Ascending aorta (tissue), 2 donors: ENCODE measurements at places on chromosomes 3 and 15.

DNA sequence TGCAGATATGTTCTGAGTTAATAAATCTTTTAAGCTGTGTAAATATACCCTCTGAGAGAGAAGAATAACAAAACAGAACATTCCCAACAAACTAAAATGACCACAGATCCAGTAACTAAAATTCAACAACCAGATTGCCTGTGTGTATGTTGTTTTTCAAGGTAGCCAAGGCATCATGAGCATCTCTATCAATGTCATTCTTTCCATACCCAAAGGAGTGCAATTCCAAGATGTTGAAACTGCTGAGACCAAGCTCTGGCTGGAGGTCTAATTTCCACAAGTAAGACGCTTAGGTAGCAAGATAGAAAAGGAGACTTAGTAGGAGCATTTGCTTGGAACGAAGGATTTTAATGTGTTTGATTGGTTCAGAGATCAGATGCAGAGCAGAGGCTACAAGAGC is 276.3 kb downstream of the RBMS3 start:
- no peaks in the 10 kb centered on the region for H3K36me3 ChIP-seq
- no peaks in the 10 kb centered on the region for H3K4me1 ChIP-seq
- H3K27me3 ChIP-seq: no peaks in the 10 kb centered on the region
- peak overlapping the region; percentile 25 for H3K27ac ChIP-seq
- H3K4me3 ChIP-seq: no peak overlapping the region

GRCh38 chr3:4587061-4587837 is 94.1 kb downstream of the ITPR1 start:
- no peak overlapping the region for H3K4me3 ChIP-seq
- no peaks in the 10 kb centered on the region for H3K36me3 ChIP-seq
- no peaks in the 10 kb centered on the region for H3K27me3 ChIP-seq
- H3K4me1 ChIP-seq: no peaks in the 10 kb centered on the region
- H3K27ac ChIP-seq: peak overlapping the region; percentile 30
- no peak for DNase-seq

DNA sequence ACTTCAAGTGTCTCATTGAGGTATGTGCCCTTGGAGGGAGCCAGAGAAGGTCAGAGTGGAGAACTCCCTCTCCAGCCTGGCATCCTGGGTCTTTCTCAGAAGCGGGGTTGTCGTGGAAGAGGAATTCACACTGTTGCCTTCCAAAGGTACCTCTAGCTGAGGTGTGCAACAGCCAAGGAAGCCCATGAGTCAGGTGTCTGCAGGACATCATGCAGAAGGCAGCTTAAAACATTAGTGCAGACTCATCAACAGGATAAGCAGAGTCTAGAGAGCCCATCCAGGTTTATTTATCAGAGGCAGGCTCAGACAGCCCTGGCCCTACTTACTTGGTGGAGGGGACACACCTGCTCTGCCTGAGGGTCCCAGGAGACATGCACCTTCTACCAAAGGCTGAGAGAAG is 95.6 kb upstream of the TPM1 start:
- no peak overlapping the region for H3K4me3 ChIP-seq
- no peaks in the 10 kb centered on the region for H3K27me3 ChIP-seq
- DNase-seq: no peak
- H3K4me1 ChIP-seq: no peaks in the 10 kb centered on the region
- no peaks in the 10 kb centered on the region for H3K36me3 ChIP-seq
- H3K27ac ChIP-seq: no peak overlapping the region

DNA sequence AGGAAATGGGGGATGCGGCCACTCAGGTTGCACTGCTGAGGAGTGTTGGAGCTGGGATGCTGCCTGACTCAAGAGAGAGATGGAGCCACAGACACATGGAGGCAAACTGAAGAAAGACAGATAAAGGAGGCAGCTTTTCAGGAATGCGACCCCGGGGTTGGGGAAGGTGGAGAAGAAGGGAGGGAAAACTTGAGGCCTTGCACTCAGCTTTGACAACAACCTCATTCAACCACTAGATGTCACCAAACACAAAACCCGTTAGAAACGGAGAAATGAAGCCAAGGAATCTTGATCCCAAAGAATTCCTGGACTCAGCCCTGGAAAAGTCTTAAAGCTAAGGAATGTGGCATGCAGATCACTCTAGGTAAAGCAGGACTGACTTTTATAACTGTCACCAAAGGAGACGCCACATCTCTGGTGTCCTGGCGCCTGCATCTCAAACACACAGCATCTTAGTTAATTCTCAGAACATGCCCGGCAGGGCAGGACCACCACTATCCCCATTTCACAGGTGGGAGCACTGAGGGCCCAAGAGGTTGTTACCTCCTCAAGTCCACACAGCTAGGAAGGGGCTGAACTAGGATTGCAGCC is 59.6 kb upstream of the LMCD1 start:
- peak overlapping the region; percentile 88 for H3K27ac ChIP-seq
- no peak for DNase-seq
- no peak overlapping the region for H3K4me3 ChIP-seq
- peaks cover 33% of the 10 kb centered on the region for H3K4me1 ChIP-seq

- no peak overlapping the region for H3K4me3 ChIP-seq
- no peak overlapping the region for H3K27ac ChIP-seq
- no peak for DNase-seq
- no peaks in the 10 kb centered on the region for H3K4me1 ChIP-seq
These were observed 81.2 kb downstream of the LIPC start for GRCh38 chr15:58513008-58513407.

DNA sequence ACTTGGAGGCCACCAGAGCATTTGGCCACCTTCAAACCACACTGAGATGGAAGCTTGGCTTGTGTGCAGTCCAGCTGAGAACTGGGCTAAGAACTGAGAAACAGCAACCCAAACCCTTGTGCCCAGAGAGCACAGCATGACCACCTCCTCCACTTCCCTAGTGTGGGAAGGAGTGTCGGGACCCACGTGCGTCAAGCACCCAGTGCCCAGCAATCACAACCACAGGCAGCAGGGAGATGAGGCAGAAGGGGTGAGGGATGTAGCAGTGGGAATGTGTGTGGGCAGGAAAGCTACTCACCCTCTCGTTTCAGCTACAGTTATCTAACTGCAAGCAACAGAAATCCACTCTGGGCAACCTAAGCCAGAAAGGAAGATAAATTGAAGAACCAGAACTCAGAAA is 25.0 kb upstream of the RFTN1 start:
- H3K27ac ChIP-seq: no peak overlapping the region
- no peak for DNase-seq
- H3K4me1 ChIP-seq: no peaks in the 10 kb centered on the region
- H3K4me3 ChIP-seq: no peak overlapping the region
- no peaks in the 10 kb centered on the region for H3K36me3 ChIP-seq

GRCh38 chr15:48370460-48370859 is 39.2 kb downstream of the DUT start:
- H3K36me3 ChIP-seq: no peaks in the 10 kb centered on the region
- no peaks in the 10 kb centered on the region for H3K27me3 ChIP-seq
- H3K4me1 ChIP-seq: no peaks in the 10 kb centered on the region

DNA sequence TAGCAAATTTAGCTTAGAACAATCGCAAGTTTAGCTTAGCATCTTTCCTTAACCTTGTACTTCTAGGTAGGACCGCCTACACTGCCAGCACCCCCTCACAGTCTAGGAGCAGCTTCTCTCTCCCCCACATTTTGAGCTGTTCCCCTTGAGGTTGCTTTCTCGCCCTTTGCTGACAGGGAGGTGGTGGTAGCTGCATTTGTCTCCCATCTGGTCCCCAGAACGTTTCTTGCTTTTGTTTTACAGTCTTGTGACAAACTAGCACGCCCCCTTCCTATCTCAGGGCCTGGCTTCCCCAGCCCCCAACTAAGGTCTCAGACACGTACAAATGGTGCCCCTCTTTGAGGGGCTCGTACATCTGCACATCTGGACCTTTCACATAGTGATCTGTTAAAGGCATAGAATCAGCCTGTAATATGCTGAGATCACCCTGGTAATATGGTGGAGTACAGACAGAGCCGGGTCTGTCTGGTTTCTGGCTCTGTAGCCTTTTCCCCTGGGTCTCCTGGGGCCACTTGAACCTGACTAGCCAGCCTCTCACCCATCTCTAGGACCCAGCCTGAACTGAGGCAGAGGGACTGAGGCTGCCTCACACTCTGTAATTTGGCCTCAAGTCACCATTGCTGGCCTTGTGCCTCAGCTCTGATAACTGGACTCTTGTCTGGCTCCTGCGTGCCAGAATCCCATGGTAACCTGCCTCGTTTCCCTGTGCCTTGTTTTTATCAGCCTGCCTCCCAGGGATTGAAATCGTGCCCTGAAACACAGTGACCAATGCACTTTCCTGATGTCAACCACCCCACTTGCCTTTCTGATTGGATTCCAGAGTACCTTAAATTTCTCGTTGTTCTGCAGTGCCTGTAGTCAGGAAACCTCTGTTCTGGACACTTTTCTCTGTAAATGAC is 27.7 kb downstream of the CRTC3 start:
- no peak overlapping the region for H3K4me3 ChIP-seq
- peaks cover 67% of the 10 kb centered on the region for H3K4me1 ChIP-seq
- H3K27ac ChIP-seq: peak overlapping the region; percentile 87
- no peaks in the 10 kb centered on the region for H3K27me3 ChIP-seq
- peak; percentile 73 for DNase-seq
- H3K36me3 ChIP-seq: no peaks in the 10 kb centered on the region

DNA sequence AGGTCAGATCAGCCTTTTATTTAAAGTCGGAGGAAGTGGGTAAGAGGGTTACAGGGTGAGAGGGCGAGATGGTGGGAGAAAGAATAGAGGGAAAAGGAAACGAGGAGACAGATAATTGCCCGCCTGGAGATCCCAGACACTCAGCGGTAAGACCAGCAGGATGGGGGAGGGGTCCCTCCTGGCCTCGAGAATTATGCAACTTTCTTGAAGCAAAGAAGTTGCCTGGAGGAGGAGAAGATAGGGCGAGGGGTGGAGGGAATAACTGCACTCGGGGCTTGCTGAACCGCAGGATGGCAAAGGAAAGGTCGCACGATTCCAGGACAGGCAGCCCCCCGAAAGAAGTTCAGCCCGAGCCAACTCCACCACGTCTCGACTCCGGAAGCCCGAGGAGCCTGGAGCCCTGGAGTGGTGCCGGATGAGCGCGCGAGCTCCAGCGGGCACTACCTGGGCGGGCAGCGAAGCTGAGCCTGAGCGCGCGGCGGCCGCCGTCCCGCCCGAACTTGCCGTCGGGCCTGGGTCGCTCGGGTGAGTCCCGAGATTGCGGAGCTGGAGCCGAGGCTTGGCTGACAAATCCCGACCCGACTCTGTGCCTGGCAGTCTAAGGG is 402 bp downstream of the WWTR1 start:
- DNase-seq: no peak
- H3K4me1 ChIP-seq: peaks cover 24% of the 10 kb centered on the region
- peak overlapping the region; percentile 83 for H3K4me3 ChIP-seq
- peak overlapping the region; percentile 94 for H3K27ac ChIP-seq
- H3K36me3 ChIP-seq: no peaks in the 10 kb centered on the region
- H3K27me3 ChIP-seq: no peaks in the 10 kb centered on the region

DNA sequence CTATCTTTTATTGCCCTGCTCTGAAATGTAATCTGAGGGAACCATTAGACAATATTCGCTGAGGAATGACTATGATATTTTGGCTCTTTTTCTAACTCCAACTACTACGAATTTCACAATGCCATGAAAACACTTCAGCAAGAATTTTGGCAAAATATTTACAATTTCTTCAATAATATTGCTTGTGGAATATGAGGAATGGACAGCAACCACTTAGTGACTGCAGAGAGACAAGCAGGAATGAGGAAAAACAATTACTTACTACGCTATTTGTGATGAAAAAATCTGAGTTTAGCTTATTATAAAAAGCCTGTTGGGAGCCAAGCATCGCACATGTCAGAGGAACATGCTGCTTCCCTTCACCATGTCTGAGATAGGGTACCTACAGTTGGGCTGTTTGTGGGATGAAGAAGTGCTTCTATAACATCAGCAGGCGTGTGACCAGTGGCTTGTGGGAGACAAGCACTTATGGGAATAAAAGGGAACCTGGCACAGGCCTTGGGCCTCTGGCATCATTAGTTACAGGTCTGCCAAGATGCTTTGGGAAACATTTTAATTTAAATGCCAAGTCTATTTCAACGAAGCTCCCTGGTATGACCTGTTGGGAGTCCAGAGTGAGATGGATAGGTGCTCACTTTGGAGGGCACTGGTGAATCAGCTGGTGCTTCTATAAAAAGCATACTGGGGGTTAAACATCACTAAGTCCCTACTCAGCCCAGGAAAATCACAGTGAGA is 2.7 kb upstream of the PLCL2 start:
- peak overlapping the region; percentile 90 for H3K27ac ChIP-seq
- H3K36me3 ChIP-seq: no peaks in the 10 kb centered on the region
- DNase-seq: no peak
- H3K27me3 ChIP-seq: no peaks in the 10 kb centered on the region

DNA sequence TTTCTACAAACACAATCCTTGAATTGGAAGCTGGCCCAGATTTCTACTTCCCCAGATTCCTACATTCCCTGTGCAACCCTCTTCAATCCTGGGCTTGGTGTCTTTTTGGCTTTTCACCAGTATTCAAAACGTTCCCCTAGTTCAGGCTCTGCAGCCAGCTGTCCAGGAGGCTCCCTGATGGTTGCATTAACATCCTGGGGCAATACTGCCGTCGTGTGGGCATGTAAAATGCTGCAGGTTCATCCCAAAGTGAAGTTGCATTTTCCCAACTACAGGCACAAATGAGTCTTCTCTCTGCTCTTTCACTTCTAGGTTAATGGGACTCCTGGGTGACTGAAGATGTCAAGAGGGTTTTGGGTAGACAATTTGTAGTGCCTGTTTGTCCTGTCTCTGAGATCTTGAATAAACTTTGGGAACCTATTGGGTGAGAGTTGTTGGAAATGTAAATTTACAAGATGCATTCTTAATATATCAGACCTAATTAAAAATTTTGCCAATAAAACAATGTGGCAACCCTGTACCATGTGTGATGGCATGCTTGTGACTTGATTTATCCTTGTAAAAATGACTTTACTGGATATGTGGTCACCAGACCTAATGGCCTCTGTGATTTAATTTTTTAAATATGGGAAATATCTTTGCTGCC is 28.6 kb downstream of the SOX14 start:
- no peaks in the 10 kb centered on the region for H3K4me1 ChIP-seq
- no peak overlapping the region for H3K4me3 ChIP-seq
- no peak overlapping the region for H3K27ac ChIP-seq

GRCh38 chr3:128217702-128218547 is 64.6 kb downstream of the EEFSEC start:
- H3K36me3 ChIP-seq: no peaks in the 10 kb centered on the region
- H3K4me1 ChIP-seq: no peaks in the 10 kb centered on the region
- DNase-seq: no peak
- H3K4me3 ChIP-seq: no peak overlapping the region

DNA sequence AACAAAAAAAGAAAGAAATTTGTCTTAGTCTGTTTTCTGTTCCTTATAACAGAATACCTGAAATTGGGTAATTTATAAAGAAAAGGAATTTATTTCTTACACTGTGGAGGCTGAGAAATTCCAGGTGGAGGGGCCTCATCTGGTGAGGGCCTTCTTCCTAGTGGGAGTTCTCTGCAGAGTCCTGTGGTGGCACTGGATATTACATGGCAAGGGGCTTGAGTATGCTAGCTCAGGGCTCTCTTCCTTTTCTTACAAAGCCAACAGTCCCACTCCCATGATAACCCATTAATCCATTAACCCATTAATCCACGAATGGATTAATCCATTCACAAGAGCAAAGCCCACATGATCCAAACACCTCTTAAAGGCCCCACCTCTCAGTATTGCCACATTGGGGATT is 2.9 kb upstream of the SATB1 start:
- no peaks in the 10 kb centered on the region for H3K27me3 ChIP-seq
- H3K27ac ChIP-seq: no peak overlapping the region
- no peaks in the 10 kb centered on the region for H3K36me3 ChIP-seq

- H3K36me3 ChIP-seq: no peaks in the 10 kb centered on the region
- no peaks in the 10 kb centered on the region for H3K4me1 ChIP-seq
- H3K4me3 ChIP-seq: no peak overlapping the region
- H3K27ac ChIP-seq: no peak overlapping the region
These were observed 717.5 kb downstream of the AGBL1 start for GRCh38 chr15:86797135-86797534.

- H3K36me3 ChIP-seq: peaks cover 20% of the 10 kb centered on the region
- peak overlapping the region; percentile 95 for H3K27ac ChIP-seq
- H3K4me3 ChIP-seq: peak overlapping the region; percentile 94
- H3K27me3 ChIP-seq: no peaks in the 10 kb centered on the region
- H3K4me1 ChIP-seq: peaks cover 12% of the 10 kb centered on the region
These were observed 642 bp downstream of the ZBTB11 start for GRCh38 chr3:101676216-101676764.
